ENCODE measurements at places on chromosomes 1 and 21.

DNA sequence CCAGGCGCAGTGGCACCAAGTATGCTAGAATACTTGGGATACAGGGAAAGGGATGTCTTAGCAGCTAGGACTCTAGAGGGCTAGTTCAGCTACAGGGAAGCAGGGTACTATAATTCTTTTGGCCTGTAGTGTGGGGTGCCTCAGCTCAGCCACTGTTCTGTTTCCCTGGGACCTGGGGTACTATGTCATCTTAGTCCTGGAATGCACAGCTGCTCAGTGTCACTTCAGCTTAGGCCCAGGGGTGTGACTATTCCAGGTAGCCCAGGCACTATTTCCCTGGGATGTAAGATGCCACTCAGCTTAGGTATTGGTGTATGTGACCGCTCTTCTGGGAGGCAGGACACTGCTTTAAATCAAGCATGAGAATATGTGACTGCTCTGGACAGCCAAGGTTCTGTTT is 34.1 kb downstream of the RGSL1 start:
- DNase-seq: no peak

DNA sequence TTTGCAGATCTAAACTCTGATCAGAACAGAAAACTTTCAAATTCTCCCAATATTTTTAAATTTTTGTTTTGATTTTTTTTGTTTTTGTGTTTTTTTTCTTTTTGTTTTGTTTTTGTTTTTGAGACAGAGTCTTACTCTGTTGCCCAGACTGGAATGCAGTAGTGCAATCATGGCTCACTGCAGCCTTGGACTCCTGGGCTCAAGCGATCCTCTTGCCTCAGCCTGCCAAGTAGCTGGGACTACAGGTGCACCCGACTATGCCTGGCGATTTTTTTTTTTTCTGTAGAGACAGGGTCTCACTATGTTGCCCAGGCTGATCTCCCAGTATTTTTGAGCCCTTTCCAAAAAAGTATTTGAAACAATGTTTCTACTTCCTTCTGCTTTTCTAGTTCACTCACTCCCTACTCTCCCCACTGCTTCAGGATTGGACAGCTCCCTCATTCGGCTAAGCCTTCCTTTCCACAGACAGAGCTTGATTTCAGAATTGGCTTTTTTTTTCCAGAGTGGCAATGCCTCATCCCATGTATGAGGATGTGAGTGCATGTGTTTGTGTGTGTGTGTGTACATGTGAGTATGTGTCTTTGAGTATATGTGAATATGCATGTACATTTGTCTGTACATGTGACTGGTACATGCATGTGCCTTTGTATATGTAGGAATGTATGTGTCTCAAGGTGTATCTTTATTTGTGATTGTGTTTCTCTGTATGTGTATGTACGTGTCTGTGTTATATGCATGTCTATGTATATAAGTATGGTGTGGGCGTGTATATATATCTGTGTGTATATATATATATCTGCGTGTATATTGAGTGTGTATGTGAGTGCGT is 11.9 kb downstream of the LHX4 start:
- DNase-seq: no peak

DNA sequence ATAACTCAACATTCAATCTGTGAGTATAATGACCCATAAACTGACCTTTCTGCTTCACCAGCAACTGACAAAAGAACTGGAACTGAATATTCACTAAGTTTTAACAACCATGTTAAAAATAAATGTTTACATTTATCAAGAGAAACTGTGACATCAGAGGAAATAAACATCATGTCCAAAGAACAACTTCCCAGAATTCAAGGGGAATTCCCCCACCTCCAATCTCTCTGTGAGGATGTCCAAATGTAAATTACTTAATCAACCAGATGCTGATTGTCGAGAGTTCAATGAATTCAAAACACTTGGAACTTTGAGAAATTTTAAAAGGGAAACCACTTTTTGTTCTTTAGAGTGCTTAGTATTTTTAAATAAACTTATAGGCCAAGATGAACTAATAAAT is 365.6 kb upstream of the ADGRL2 start:
- DNase-seq: no peak

DNA sequence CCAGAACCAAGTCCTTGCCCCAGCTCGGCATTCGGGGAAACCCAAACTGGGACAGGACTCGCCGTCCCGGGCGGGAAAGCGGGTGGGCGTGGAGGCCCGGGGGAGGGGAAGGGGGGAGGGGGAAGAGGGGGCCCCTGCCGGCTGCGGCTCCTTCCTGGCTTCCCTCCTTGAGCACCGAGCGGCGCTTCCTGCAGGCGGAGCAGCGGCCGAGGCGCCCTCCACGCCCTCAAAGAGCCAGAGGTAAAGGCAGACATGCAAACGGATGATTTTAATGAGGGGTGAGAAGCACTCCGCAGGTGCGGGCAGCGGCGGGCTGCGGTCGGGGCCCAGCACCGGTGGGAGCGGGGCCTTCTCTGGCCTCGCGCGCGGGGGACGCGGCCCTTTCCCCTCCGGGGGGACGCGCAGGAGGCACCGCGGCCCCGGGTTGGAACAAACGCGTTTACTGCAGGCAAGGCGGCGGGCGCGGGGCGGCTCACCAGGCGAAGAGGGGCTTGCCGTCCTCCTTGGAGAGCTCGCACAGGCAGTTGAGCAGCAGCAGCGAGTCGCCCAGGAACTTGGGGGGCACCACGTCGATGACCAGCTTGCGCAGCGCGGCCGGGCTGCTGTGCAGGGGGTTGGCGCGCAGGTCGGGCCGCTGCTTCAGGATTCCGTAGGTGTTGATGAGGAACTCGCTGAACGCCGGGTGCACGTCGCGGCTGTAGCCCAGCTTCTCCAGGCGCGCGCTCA is 5.7 kb upstream of the FTCD start:
- DNase-seq: no peak

- no peak for DNase-seq
Observed at GRCh38 chr1:221708076-221708571, 33.8 kb downstream of the DUSP10 start.

DNA sequence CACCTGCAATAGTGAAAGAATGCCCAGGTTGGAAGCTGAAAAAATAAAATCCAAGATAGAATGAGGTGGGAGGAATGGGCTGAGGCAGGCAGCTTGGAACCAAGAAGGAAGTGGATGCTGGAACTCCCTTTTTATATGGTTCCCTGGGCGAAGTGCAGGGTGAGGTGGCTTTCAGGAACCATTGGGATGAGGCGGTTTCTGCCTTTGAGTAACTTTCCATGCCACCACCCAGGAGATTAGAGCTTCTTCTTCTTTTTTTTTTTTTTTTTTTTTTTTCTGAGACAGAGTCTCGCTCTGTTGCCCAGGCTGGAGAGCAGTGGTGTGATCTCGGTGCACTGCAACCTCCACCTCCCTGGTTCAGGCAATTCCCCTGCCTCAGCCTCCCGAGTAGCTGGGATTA is 17.8 kb upstream of the MRPS6 start:
- DNase-seq: no peak

- no peak for DNase-seq
Observed at GRCh38 chr1:157279138-157279801, 141.1 kb upstream of the ETV3 start.

GRCh38 chr21:41668686-41669532 is 97.9 kb downstream of the RIPK4 start:
- no peak for DNase-seq

GRCh38 chr1:97489834-97490233 is 431.0 kb downstream of the DPYD start:
- no peak for DNase-seq

DNA sequence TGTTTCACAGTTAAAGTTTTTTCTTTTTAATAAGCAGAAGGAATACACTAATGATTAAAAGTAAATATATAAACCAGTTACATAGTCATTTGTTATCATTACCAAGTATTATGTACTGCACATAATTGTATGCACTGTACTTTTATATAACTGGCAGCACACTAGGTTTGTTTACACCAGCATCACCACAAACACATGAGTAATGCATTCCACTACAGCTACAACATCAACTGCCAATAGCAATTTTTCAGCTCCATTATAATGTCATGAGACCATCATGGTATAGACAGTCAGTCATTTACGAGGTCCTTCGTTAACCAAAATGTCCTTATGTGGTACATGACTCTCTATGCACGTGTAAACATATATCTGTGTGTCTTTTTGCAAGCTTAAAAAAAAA is 35.2 kb downstream of the SCYL3 start:
- no peak for DNase-seq

DNA sequence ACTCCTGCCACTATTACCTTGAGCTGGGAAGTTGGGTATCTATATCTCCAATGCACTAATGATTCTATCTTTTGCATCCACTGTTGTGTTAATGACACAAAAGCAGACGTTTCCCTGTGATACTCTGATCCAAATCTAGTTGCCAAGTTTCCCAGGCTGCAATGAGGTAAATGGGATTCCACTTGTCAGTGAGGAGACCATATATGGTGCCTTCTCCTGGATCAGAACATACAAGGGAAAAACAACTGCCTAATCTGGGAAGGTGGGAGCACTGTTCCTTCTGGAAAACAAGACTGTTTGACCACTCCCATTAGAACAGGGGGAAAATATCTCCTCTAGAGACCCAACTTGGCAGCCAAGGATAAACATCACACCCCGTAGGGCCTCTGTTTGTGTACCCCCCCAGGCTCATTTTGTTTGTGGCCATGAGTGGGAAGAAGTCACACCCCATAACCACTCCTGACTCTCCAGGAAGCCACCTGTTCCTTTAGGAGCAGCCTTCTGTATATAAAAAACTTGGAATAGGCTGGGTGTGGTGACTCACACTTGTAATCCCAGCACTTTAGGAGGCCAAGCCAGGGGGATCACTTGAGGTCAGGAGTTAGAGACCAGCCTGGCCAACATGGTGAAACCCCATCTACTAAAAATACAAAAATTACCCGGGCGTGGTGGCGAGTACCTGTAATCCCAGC is 28.5 kb upstream of the SLC6A9 start:
- DNase-seq: no peak

- DNase-seq: no peak
Observed at GRCh38 chr1:19808351-19808750, 6.7 kb downstream of the RNF186 start.

DNA sequence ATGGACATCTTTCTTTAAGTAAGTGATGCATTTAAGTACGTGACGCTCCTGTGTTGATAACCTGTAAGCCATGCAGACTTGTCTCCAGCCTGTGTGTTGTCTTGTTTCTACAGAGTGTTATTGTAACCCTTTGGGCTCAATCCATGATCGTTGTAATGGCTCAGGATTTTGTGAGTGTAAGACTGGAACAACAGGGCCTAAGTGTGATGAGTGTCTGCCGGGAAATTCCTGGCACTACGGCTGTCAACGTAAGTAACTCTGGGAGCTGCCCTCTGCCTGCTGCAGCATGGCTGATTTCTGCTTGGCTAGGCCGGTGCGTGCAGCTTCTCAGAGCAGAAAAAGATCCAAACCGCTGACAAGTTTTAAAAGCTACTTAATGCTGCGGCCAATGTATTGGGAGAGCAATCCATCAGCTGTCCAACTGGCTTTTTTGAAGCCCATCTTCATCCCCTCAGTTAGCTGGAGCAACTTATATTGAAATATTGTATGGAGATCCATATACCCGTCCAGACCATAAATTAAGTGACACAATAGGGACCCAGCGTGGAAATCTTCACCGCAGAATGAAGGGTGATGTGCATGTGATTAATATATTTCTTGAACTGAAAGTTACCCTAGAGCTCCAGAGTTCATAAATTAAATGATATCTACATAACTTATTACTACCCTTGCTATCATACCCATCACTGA is 295.9 kb downstream of the NTNG1 start:
- no peak for DNase-seq

DNA sequence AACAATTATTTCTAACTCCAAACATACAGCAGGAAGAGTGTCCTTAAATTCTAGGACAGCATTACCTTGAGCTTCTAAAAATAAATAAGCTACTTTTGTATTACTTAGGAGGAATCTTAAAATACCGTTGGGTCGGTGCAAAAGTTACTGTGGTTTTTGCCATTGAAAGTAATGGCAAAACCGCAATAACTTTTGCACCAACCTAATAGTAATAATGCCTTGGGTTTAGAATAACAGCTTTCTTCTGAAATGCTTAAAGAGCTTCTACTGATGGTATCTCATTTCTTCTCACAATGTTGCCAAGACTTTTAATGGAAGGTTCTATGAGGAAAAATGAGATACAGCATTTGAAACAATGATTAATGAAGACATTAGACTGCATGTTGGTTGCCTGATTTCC is 179.9 kb downstream of the SEC16B start:
- DNase-seq: no peak

DNA sequence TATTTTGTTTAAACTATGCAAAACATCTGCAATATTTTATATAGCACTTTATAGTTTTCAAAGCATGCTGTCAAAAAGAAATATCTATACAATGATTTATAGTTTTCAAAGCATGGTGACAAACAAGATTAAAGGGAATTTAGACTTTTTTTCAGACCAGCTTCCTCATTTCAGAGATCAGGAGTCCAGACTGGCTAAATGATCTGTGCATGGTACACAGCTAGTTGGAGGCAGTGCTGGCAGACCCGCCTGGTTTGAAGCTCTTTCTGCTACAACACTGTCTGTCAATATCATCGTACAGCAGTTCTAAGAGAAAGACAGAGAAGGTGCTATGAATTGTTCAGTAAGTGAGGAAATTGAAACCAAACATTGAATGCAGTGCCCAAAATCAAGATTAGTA is 479.0 kb downstream of the PTBP2 start:
- peak; percentile 39 for DNase-seq

GRCh38 chr1:104989012-104989411 is 1239.3 kb downstream of the AMY1C start:
- no peak for DNase-seq

- DNase-seq: peak; percentile 88
Observed at GRCh38 chr1:205918955-205919746, 24.1 kb downstream of the SLC26A9 start.

GRCh38 chr1:8985915-8986813 is 40.1 kb downstream of the SLC2A7 start:
- peak; percentile 98 for DNase-seq

DNA sequence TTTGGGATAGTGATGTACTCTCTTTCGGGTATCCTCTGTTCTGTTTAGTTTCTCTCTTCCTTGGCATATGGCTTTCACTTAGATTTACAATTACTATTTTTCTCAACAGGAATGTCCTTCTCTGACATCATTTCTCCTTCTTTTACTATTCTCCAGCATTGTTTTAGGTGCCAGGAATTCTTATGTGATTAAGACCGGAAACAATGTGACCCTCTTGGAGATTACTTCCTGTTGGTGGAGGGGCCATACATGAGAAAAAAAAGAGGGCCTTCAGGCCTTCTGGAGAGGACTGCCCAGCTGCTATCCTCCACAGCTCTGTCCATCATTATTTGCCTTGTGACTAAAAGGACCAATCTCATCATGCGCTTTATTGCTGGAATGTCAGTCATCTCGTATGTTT is 50.4 kb upstream of the ADAMTS5 start:
- no peak for DNase-seq

- no peak for DNase-seq
Observed at GRCh38 chr1:227961651-227962466, 14.1 kb upstream of the WNT9A start.

DNA sequence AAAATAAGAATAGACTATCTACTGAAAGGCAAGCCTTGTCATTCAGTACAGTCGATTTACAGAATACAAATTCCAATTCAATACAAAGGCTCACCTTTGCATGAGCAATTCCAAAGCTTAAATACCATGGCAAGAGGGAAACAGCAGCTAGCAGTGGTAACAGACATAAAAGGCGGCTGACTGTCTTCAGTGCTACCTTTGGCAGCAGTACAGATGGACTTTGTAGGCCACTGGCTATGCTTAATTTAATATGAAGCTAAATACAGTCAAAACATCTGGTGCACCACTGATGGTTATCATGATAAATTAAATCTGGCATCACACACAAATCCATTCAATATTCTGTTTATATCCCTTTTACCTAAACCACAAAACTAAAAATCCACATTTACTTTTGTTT is 62.4 kb downstream of the RERE start:
- peak; percentile 71 for DNase-seq

- no peak for DNase-seq
Observed at GRCh38 chr1:49824261-49824660, 199.5 kb downstream of the AGBL4 start.
